ENCODE measurements at places on chromosomes 11 and 22.

DNA sequence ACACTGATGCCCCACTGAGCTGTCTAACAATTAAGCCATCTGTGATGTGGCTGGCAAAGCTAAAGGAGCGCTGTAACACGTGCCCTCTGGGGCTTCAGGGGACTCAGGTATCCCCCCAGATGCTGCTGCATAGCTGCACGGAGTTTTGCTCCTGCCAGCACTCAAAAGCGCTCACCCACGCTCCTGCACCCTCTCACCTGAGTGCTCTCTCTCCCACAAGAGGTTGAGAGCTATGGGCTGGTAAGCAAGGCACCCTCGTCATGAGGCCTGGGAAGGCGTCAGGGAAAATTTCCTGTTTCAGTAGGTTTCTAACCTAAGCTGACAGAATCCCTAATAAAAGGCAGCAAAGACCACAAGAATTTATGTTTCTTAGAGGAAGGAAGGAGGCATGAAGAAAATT is 850.3 kb downstream of the OPCML start:
- no peak for DNase-seq

DNA sequence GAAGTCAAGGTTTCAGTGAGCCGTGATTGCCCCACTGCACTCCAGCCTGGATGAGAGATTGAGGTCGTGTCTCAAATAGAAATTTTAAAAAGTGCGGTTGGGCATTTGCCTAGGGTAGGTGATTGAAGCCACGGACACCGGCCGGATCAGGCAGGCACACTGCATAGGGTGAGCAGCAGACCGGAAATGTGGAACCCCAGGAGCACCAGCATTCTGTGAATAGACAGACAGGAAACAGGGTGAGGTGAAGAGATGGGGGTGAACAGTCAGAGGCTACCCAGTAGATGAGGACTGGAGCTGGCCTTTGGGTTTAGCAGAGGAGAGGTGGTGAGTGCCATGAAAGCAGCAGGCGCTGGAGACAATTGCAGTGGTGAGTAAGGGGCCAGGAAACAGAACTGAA is 43.5 kb downstream of the PPFIA1 start:
- DNase-seq, result no peak

DNA sequence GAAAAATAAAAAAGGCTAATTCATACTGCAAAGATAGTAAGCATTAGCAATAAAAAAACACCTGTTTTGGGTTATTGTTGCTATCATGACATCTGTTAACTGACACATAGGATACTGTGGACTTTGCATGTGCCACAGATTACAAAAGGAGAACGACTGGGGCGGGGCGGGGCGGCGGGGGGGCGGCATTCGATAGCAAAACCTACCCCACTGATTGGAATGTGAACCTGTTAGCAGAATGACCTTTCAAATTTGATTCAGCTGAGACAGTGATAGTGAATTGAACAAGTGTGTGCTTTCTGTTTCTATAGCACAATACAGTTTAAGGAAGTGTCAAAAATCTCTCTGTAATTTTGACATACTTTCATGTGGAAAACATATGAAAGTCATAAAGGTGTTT is 14.9 kb downstream of the MMP20 start:
- DNase-seq, result no peak

- DNase-seq, result no peak
These were observed 176.6 kb upstream of the ZBED5 start for GRCh38 chr11:11034476-11034875.

GRCh38 chr11:27207025-27207650 is 155.9 kb downstream of the CCDC34 start:
- DNase-seq, result no peak

DNA sequence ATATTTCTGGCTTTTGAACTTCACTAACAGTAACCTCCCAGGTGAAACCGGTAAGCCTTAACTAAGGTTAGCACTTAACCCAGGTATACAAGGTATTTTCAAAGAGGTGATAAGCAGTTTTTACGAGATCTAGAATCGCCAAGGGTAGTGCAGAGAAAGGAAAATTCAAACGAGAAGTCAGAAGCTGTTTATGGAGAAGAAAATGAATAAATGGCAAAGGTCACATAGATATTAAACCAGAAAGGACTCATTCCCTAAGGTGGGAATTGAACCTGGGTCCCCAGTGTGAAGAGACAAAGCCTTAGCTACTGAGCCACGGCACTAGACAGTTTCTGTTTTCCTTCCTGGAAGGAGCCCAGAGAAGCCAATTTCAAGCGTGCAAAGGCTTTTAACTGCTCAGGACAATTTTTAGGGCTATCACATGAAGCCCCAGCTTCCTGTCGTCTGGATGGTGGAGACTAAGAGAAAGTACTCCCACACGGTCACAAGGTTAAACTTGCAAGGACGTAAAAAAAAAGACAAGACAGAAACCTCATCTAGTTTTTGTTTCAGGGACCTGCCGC is 5.7 kb upstream of the C1QTNF6 start:
- DNase-seq, result no peak

- no peak for DNase-seq
These were observed 35.2 kb upstream of the PRODH start for GRCh38 chr22:18971321-18971751.

DNA sequence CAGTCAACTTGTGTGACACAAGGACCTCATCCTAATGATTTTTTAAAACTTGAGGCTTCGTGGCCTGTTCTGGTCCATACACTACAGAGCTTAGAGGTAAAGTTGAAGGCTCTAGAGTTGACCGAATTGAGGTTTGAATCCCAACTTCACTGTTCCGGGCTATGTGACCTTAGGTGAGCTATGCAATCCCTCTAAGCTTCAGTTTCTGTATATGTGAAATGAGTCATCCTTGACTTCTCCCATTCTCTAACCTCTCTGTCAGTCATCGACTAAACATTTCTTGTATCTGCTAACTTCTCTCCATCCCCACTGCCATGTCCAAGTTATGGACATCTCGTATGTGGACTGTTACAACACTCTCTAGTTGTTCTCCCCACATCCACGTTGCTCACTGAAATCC is 178.2 kb upstream of the TMEM45B start:
- no peak for DNase-seq

GRCh38 chr22:48138427-48138826 is 1376.0 kb downstream of the TBC1D22A start:
- no peak for DNase-seq

GRCh38 chr22:35116817-35117216 is 50.9 kb downstream of the ISX start:
- no peak for DNase-seq

DNA sequence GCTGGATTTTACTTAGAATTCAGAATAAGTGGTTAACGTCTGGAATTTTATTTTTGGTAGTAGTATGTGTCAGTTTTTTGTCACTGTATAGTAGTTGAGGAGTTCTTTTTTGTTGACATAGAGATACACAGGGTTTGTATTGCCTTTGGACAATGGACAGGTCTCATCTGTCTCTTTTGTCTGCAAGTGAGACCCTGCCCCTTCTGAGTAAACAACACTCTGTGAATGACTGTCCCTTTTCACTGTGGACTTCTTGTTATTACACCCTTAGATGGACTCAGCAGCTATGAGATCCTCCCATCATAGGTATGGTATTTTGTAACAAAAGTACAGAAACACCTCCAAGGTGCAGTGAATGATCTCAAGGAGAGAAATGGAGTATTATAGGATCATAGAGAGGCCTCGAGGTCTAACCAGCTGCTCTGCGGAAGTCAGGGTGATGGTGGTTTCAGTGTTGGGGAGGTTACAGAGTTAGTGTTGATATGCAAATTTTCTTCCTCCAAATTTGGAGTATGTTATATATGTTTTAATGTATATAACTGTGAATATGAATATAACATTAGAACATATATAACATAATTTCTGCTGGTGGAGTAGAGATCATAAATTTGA is 7.8 kb downstream of the PPP6R3 start:
- DNase-seq, result no peak

DNA sequence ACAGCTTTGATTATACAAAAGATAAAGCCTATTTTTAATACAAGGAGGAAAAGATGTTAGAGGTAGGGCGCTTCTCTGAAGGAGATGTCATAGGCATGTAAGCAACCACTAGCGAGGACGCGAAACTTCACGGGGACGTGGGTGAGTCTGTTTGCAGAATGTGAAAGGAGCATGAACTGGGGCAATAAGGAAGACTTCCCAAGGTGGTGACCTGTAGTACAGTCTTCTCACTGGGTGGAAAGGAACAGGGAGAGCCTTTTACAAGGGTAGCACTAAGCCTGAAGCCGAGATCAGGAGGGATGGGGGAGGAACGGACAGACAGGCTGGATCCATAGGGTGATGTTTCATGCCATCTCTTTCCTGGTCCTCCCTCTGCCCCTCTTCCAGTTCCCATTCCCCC is 10.0 kb upstream of the MICAL2 start:
- DNase-seq, result no peak

- no peak for DNase-seq
These were observed 11.7 kb downstream of the TRPM5 start for GRCh38 chr11:2432628-2433071.

- DNase-seq, result no peak
These were observed 238.9 kb downstream of the BRD1 start for GRCh38 chr22:49588739-49589138.

GRCh38 chr11:10485646-10486045 is 30.6 kb downstream of the AMPD3 start:
- no peak for DNase-seq

DNA sequence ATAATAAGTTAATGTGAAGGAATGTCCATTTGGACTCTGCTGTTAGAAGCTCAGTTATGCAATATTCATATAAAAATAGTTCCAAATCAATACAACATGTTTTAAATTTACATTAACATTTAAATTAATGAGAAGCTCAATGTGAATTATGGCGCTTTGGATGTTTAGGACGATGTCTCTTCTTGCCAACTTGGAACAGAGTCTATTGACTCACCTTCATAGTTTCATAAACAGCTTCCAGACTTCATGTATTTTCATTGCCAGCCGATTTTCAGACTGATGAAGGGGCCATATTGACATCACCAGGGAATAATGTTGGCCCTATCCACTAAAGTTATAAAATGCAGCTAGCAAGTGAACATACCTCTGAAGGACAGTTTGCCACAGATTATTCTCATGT is 1136.2 kb downstream of the LRRC4C start:
- no peak for DNase-seq

- DNase-seq, result no peak
These were observed 296.7 kb upstream of the SYN3 start for GRCh38 chr22:33354928-33355327.

DNA sequence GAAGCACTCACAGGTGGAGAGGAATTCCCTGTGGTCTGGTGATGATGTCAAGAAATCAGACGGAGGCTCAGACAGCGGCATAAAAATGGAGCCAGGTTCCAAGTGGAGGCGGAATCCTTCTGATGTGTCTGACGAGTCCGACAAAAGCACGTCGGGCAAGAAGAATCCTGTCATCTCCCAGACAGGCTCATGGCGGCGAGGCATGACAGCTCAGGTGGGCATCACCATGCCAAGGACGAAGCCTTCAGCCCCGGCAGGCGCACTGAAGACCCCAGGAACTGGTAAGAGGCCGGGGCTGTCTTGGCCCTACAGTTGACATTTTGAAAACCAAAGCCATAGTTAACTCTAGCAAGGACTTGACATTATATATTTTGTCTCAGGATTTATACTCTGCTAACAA is 116.3 kb downstream of the DBX1 start:
- no peak for DNase-seq

GRCh38 chr11:131906963-131907362 is 536.5 kb downstream of the NTM start:
- no peak for DNase-seq

DNA sequence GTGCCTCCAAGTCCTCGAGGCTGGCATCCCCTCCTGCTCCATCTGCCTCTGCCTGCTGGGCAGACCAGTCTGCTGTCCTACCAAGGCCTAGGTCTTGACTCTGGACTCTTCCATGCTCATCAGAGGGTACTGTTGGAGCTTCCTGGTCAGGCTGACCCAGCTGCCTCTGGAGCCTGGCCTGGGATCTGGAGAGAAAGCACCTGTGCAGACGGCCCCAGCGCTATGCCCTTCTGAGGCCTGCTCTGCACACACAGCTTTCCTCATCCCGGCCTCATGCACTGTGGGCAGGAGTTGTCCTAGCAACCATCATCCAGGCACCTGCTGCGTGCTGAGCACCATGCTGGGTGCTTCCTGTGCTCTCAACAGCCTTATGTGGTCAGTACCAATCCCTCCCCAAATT is 70.8 kb downstream of the CDKN1C start:
- DNase-seq, result no peak

- no peak for DNase-seq
These were observed 28.5 kb downstream of the DCDC1 start for GRCh38 chr11:31340903-31341572.

DNA sequence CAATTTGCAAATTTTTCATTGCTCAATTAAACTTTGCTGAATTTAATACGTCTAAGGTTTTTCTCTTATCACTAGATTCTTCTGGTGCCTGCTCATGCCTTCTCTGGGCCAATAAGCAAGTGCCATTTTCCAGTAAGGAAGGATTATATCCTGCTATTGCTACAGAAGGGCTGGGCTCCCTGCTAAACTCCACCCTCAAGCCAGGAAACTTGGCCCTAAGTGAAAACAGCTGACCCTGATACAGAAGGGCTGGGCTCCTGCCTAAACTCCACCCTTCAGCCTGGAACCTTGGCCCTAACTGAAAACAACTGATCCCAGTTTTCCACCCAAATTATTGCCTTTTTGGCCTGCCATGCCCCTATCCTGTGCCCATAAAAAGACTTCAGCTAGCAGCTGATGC is 385.3 kb downstream of the DYNC2H1 start:
- DNase-seq, result no peak

DNA sequence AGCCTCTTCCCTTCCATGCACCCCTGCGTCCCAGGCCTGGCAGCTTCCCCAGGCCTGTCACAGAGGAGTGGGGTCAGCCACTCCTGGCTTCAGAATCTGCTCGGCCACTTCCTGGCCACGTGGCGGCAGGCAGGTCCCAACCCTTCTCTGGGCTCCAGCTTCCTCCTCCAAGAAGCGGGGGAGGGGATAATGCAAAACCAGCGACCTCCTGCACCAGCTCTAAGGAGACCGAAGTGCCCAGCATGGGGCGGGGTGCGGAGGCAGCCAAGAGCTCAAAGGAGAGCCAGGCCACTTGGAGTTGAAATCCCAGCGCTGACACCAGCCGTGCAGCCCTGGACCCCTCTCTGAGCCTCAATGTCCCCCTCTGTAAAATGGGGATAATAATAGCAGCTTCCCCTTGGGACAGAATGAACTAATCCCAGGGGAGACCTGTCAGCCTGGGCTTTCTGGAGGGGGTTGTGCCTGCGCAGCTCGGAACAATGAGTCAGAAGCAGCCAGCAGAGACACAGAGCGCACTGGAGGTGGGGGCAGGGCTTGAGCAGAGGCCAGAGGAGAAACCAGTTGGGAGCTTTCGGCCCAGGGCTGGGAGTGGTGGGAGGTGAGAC is 22.8 kb upstream of the PICK1 start:
- DNase-seq, result peak; percentile 80

GRCh38 chr11:73140213-73141030 is 1.7 kb downstream of the FCHSD2 start:
- peak; percentile 66 for DNase-seq

- DNase-seq, result no peak
These were observed 44.3 kb downstream of the OR4D9 start for GRCh38 chr11:59555601-59556114.

All from ascending aorta (tissue), 2 donors.